Activated naive CD8-positive, alpha-beta T cell treated with anti-CD3 and anti-CD28 coated beads for 36 hours (primary cell): ENCODE measurements at places on chromosomes 6 and 20. TPM values are rescaled to one million over a fixed set of nuclear protein-coding genes. Genes with fewer than 3 reads are reported as not detected.

- no peak overlapping the region for H3K4me3 ChIP-seq
- H3K27ac ChIP-seq, result no peak overlapping the region
- H3K4me1 ChIP-seq, result peaks cover 14% of the 10 kb centered on the region
These were observed 123.9 kb downstream of the MAP3K4 start for GRCh38 chr6:161115468-161115867.

- no peaks in the 10 kb centered on the region for H3K36me3 ChIP-seq
- no peak overlapping the region for H3K27ac ChIP-seq
- no peak for DNase-seq
- H3K4me3 ChIP-seq, result no peak overlapping the region
These were observed 1.4 kb downstream of the SRC start for GRCh38 chr20:37347347-37347823.

DNA sequence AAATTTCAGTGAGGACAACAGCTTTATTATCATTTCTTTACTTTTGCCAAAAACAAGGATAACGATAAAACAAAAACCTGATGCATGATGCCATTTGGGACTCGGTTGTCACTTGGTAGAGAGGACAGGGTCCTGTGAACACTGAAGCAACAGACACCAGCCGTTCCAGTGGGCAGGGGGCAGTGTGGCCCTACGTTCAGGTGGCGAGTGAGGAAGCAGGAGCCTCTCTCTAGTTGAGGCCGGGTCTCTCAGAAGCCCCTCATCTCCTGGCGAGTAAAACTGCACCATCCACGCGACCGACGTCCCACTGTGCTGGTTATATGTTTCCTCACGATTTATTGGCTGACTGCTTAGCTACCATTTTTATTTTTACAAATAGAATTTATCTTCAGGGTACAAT, 231.6 kb downstream of the THBS2 start:
- H3K4me3 ChIP-seq, result no peak overlapping the region
- peaks cover 24% of the 10 kb centered on the region for H3K27me3 ChIP-seq
- no peaks in the 10 kb centered on the region for H3K4me1 ChIP-seq
- no peak overlapping the region for H3K27ac ChIP-seq

SSTR4 gene
- not detected for total RNA-seq

DNA sequence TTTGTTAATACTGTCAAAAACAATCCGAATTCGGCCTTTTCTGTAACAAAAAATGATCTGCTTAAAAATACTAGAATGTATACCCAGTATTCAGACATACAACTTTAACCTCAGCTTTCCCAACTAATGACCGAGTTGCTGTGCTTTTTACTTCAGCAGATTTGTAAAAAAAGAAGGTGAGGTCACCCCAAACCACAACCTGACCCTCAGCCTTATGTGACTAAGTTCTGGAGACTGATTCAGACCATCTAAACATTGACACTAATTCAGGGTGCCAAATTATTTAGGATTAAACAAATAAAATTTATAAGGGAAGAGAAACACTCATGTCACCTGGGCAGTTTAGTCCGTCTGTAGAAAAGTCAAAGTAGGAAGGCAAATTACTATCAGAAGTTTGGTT, 7.7 kb downstream of the CCN6 start:
- H3K27me3 ChIP-seq, result no peaks in the 10 kb centered on the region
- H3K36me3 ChIP-seq, result no peaks in the 10 kb centered on the region
- H3K27ac ChIP-seq, result no peak overlapping the region
- DNase-seq, result no peak

DNA sequence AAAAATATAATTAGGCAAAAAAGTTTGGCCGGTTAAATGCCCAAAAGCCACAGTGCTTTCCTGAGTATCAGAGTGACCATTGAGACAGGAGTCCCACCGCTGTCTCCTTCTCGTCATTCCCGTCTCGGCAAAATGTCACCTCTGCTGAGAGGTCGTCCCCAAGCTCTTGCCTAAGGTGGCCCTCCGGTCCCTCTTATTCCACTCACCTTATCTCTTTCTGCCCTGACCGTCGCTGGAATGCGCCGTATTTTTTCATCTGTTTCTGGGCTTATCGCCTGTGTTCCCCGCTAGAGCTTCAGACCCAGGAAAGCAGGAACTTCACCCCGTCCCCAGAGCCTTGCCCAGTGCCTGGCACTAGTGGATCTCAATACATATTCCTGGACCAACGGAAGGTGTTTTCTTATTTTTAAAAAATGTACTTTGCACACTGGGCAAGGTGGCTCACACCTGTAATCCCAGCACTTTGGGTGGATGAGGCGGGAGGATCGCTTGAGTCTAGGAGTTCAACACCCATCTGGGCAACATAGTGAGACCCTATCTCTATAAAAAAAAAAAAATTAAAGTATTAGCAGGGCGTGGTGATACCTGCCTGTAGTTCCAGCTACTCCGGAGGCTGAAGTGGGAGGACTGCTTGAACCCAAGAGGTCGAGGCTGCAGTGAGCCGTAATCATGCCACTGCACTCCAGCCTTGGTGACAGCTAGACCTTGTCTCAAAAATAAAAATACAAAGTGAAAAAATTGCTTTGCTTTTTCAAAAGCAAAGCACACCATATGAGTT, 122.8 kb upstream of the PTPN1 start:
- no peak for DNase-seq
- H3K4me3 ChIP-seq, result no peak overlapping the region
- H3K27ac ChIP-seq, result no peak overlapping the region
- H3K27me3 ChIP-seq, result peaks cover 16% of the 10 kb centered on the region

IL20RA gene
- total RNA-seq, result not detected

CRISP3 gene
- not detected for total RNA-seq

- no peak overlapping the region for H3K4me3 ChIP-seq
- H3K4me1 ChIP-seq, result no peaks in the 10 kb centered on the region
- H3K27me3 ChIP-seq, result no peaks in the 10 kb centered on the region
- DNase-seq, result no peak
These were observed 55.1 kb downstream of the JAG1 start for GRCh38 chr20:10618611-10619245.

DNA sequence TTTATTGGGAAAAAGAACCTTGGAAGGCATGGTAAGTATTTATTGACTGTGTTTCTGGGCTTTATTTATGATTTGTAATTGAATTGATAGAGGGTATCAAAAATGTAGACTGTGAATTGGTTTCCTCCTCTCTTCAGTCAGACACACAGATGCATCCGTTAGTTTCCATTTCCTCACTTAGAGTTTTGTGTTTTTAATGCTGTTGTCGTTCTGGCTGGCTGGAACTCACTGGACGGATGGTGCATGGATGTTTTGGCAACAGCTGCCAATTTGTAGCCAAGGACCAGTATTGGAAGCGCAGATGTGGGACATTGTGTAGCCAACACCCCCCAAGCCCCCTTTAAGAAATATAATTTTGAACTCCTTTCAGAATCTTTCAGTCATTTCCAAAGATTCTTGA, 134.5 kb downstream of the JARID2 start:
- H3K27me3 ChIP-seq, result no peaks in the 10 kb centered on the region
- H3K36me3 ChIP-seq, result peaks cover 36% of the 10 kb centered on the region
- no peak overlapping the region for H3K4me3 ChIP-seq
- DNase-seq, result no peak
- H3K4me1 ChIP-seq, result peaks cover 46% of the 10 kb centered on the region

CDKN1A gene
- 12.6 TPM for total RNA-seq

DNA sequence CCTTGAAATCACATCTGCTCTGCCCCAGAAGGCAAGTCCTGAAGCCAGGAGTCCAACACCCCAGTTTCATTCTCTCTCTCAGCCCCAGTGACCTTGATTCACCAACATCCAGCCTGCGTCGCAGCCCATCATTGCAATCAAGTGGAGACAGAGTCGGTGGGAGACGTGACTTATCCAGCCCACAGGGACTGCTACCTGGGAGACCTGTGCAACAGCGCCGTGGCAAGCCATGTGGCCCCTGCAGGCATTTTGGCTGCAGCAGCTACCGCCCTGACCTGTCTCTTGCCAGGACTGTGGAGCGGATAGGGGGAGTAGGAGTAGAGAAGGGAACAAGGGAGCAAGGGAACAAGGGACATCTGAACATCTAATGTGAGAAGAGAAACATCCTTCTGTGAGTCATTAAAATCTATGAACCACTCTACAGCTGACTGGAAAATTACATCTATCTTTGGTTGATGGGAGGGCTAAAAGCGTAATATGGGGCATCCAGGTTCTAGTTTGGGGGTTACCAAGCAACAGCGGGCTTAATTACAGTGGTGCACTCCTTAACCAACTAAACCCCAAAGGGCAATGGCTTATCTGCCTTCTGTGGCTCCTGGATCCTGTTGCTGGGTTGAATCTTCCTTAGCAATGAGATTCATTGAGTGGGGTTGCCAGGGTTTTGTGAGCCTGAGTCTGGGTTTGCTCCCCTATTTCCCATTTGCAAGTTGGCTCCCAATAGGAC, 2.5 kb downstream of the LY6G6D start:
- no peaks in the 10 kb centered on the region for H3K36me3 ChIP-seq
- DNase-seq, result no peak
- no peak overlapping the region for H3K4me3 ChIP-seq
- no peak overlapping the region for H3K27ac ChIP-seq
- peaks cover 5% of the 10 kb centered on the region for H3K4me1 ChIP-seq

DNA sequence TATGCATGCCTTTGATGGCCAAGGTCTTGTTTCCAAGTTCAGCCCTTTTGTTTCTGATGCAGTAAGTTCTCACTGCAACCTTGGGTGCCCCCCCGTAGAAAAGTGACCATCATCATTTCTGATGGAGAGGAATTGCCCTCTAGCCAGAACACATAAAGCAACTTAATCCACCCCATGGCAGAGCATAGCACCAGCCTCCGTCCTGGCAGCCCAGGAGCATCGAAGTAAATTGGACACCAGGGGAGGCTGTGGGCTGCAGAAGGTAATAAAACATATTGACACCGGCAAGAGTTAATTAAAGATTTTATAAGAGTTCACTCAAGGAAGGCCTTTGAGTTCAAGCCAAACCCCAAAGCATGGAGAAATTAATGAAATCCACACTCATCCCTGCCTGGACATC, 39.2 kb upstream of the CST7 start:
- no peak overlapping the region for H3K4me3 ChIP-seq
- no peak overlapping the region for H3K27ac ChIP-seq
- no peaks in the 10 kb centered on the region for H3K4me1 ChIP-seq
- DNase-seq, result no peak
- no peaks in the 10 kb centered on the region for H3K27me3 ChIP-seq

DNA sequence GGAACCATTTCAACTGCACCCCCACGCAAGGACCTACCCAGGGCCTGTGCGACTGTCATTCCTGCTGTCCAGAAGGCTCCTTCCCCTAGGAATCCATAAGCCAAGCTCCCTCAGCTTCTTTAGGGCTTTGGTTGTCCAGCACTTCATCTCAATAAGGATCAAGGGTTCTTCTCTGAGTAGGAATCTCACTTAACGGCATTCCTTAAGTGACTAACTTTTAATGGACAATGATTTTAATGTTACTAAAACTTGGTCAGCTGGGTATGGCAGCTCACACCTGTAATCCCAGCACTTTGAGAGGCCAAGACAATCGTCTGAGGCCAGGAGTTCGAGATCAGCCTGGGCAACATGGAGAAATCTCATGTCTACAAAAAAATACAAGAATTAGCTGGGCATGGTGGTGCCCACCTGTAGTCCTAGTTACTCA, 13.4 kb downstream of the UBE2V1 start:
- H3K36me3 ChIP-seq, result peaks cover 27% of the 10 kb centered on the region
- H3K4me1 ChIP-seq, result peaks cover 44% of the 10 kb centered on the region
- H3K27me3 ChIP-seq, result no peaks in the 10 kb centered on the region
- H3K4me3 ChIP-seq, result no peak overlapping the region
- H3K27ac ChIP-seq, result no peak overlapping the region

DNA sequence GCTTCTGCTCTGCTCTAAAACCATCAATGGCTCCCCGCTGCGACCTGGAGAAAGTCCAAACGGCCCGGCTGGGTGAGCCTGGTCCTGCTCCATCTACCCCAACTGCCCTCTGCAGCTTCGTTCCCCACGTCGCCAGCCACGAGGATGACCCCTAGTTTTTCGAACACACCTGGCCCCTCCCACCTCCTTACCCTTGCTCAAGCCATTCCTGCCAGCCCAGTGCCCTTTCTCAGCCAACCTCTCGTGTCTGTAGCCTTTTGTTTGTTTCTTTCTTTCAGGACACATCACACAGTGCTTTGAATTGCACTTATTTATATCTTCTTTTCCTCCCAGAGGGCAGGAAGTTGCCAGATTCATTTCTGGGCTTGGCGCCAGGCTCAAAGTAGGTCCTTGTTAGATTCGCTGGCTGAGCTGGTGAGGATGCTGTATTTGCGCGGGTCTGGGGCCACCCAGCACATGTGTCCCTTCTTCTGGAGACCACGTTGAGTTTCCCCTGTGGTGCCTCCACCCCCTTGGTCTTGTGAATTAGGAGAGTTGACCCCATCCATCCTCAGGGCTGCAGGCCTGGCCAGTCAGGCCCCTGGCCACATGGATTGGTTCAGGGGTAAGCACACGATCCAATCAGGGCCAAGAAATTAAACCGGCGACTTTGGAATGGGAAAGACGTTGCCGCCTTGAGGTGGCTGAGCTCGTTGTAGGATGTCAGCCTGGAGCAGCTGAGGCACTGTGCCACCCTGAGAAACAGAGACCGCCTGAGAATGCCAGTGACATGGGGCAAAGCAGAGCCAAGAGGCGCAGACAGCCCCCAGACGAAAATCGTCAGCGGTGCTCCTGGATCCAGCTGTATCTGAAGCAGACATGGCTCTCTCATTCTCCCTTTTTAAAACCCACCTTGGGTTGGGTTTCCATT, 156.0 kb downstream of the CEBPB start:
- no peak for DNase-seq
- peaks cover 22% of the 10 kb centered on the region for H3K4me1 ChIP-seq
- H3K4me3 ChIP-seq, result no peak overlapping the region
- H3K27me3 ChIP-seq, result peaks cover 20% of the 10 kb centered on the region
- H3K27ac ChIP-seq, result no peak overlapping the region
- no peaks in the 10 kb centered on the region for H3K36me3 ChIP-seq

DNA sequence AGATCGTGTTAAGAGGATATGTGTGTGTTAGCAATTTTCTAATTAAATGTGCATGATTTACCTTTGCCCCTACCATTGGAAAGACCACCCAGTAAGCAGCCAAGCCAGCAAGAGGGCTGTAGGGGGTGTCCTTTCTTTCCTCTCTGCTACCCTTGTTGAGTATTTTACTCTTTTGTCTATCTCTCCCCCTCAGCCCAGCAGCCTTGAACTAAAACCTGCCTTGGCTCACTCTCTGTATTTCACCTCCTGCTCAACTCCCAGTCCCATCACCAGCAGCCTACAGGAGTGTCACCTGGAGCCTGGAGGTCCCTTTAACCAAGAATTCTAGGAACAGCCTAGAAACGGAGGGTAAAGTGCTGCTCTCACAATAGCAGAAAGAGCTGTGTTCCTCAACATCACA, 81.0 kb downstream of the HIVEP2 start:
- DNase-seq, result no peak
- peaks cover 74% of the 10 kb centered on the region for H3K4me1 ChIP-seq
- no peak overlapping the region for H3K4me3 ChIP-seq
- H3K27me3 ChIP-seq, result no peaks in the 10 kb centered on the region

DTD1 gene
- total RNA-seq, result 48.4 TPM

- H3K27me3 ChIP-seq, result no peaks in the 10 kb centered on the region
- H3K4me3 ChIP-seq, result no peak overlapping the region
- no peak for DNase-seq
- no peak overlapping the region for H3K27ac ChIP-seq
- peaks cover 26% of the 10 kb centered on the region for H3K4me1 ChIP-seq
These were observed 15.5 kb upstream of the RBM38 start for GRCh38 chr20:57375652-57376230.

SPEF1 gene
- 0.23 TPM for total RNA-seq

TTI1 gene
- 40.7 TPM for total RNA-seq

- peaks cover 4% of the 10 kb centered on the region for H3K4me1 ChIP-seq
- H3K27me3 ChIP-seq, result no peaks in the 10 kb centered on the region
- DNase-seq, result no peak
- H3K36me3 ChIP-seq, result no peaks in the 10 kb centered on the region
- H3K27ac ChIP-seq, result no peak overlapping the region
These were observed 233.7 kb upstream of the ZFP64 start for GRCh38 chr20:52425253-52425652.

- no peaks in the 10 kb centered on the region for H3K4me1 ChIP-seq
- H3K4me3 ChIP-seq, result no peak overlapping the region
- H3K36me3 ChIP-seq, result no peaks in the 10 kb centered on the region
- no peaks in the 10 kb centered on the region for H3K27me3 ChIP-seq
- no peak overlapping the region for H3K27ac ChIP-seq
These were observed 622.3 kb upstream of the IMPG1 start for GRCh38 chr6:76694795-76695194.

BACH2 gene
- total RNA-seq, result 78.0 TPM
